Germinal center (tissue), 1 donor: ENCODE measurements at places on chromosomes 5 and 9.
A peak's percentile ranks its signal among the peaks of the same experiment; 100 is the strongest.

DNA sequence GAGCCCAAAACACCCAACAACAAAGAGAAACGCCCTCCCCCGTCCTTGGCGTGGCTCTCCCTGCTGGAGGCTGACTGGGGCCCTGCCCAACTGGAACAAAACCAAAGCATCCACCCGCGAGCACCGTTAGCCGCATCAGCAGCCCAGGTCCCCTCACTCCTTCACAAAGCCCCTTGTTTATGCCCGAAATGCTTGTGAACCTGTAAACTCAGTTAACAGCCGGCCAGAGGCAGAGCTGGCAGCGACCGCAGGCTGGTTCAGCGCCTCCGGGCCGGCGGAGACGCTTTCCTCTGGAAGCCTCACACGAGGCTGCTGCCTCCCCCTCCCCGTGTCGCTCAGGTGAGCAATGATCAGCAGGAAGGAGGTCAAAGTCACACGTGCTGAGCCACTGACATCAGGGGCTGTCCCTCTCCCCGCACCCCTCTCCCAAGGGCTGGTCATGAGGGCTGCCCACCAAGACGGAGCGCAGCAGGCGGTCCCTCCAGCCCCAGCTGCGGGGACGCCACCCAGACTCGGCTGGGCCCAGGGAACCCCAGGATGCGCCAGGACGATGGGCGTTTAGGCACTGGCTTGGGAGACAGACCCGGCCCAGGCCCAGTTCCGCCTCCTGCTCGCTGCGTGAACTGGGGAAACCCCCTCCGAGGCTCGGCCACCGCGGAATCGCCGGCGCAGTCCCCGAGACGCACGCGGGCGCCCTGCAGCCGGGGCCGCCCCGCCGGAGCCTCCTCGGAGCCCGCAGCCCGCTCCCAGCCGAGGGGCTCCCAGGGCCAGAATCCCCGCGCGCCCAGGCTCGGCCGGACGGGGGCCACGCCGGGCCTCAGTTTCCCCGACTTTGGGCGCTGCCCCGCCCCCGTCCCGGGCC, 563 bp downstream of the SNAPC4 start:
- peak; percentile 46 for DNase-seq

DNA sequence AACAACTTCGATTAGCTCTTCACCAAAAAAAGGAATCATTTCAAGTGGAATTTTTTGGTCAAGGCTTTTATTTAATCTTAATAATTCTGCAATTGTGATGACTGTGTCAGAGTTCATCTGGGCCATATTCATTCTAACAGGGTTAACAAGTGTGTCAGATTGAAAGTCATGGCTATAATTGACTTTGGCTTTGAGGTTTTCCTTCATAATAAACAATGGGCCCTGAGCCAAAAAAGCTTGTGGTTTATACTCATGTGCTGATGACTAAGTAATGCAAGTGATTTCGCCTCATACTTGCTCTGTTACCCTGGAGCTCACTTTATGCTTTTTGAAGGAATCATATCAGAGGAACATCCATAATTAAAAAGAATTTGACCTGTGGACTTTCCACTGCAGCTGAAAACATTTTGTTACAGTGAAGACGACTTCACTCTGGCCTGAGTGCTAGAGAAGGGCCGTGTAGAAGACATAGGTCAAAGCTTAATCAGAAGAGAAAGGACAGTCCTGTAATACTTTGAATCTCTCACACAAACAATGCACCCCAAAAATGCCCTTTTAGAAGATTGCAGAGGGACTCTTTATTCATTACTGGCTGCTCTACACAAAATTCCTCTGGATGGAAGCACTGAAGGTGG, 101.7 kb downstream of the GDNF start:
- no peak for DNase-seq

DNA sequence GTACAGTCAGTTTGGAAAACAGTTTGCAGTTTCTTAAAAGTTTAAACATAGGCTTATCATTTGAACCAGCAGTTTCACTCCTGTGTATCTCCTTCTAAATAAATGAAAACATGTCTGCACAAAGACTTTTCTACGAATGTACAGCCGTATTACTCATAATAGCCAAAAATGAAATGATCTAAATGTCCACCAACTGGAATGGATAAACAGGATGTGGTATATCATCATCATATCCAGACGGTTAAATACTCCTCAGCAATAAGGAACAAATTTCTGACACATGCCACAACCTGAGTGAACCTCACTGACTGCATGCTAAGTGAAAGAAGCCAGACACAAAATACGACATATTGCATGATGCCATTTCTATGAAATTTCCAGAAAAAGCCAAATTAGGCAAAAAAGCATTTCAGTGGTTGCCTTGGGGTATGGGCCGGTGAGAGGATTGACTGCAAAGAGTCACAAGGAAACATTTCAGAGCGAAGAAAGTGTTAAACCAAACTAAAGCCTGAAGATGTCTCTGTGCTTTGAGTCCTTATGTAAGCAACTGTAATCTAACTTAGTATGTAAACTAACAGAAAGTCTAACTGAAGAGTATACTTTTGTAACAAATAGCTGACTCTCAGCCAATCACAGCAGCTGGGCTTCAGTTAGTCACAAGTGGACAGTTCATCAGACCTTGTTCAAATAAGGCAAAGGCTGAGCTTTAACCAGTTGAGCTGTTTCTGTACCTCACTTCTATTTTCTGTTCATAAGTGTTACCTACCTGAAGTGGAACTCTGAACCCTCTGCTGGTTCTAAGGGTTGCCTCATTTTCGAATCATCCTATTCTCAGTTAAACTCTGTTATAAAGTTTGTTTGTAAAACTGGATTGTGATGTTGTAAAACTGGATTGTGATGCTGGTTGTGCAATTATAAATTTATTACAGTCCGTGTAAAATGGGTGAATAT, 65.2 kb downstream of the TRIO start:
- no peak for DNase-seq

DNA sequence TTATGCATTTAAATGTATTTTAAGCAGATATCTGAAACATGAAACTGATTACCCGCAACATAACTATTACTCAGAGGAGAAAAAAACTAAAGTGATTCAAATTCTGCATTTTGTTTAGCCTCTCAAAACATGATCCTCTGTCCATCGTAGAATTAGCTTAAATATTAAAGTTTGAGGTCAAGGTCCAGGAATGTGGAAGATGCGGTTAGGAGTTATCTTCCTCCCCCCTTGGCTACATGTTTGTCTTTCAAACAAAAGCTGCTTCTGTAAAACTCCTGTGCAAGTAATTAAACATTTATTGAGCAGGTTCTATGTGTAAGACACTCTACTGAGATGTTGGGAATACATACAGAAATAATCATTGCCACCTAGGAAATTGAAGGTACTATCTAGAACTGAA, 175.0 kb upstream of the ISL1 start:
- no peak for DNase-seq

DNA sequence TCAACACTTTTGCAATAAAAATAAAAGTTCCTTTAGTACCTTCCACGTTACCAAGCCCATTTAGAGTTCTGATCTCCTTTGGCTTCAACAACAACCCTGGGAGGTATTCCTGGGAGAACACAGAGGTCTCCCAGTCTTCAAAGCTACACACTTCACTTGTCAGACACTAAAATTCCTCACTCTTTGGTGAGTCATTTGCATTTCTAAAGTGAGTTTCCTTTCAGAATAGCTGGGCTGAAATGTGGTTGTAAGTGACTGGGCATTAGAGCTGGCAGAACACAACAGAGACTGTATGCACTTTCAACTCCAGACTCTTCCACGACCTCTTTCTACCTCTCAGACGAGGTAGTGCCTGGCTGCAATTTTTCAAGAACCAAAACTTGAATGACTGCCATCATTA, 11.5 kb upstream of the F2RL1 start:
- no peak for DNase-seq

DNA sequence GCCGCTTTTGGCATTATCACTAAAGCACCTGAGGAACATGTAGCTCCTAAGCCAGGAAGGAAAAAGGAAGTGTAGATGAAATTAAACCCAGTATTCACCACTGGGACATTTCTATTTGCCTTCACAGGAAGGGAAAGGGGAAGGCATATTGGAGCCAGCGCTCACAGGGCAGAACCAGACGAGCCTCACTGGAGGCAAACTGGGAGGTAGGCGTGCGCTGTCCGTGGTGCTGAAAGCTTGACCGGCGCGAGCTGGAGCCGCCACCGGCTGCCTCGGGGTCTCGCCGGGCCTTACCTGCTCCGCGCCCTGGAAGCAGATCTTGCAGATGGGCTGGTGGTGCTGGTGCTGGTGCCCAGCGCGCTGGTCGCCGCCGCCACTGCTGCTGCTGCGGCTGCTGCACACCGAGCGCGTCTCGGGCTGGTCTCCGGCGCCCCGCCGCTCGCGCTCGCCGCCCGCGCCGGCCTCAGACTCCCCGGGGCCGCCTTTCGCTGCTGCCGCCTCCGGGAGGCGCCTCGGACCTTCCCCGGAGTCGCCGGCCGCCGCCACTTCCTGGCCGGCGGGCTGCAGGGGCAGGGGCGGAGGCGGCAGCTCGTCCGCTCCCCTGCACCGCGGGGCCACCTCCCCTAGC, 732 bp downstream of the MARCHF11 start:
- DNase-seq: peak; percentile 7

- no peak for DNase-seq
These were observed 40.4 kb downstream of the ACTBL2 start for GRCh38 chr5:57442080-57442839.

GRCh38 chr9:6655036-6655435, 9.5 kb upstream of the GLDC start:
- no peak for DNase-seq

DNA sequence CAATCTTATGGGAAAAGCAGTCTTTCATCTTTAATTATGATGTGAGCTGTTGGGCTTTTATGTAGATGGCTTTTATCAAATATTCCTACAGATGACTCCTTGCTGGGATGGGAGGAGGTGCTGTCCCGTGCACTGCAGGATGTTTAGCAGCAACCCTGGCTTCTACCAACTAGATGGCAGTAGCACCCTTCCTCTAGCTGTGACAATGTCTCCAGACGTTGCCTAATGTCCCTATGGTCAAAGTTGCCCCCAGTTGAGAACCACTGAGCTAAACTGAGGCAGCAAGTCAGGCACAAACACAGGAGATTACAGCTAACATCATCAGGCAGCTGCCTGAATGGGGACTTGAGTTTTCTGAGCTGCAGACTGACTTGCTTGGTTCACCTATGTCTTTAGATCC, 401.9 kb upstream of the PDE4D start:
- no peak for DNase-seq

GRCh38 chr9:117097761-117098160, 317.1 kb downstream of the ASTN2 start:
- no peak for DNase-seq

- DNase-seq: no peak
These were observed 31.0 kb downstream of the CAMK4 start for GRCh38 chr5:111255169-111255568.

DNA sequence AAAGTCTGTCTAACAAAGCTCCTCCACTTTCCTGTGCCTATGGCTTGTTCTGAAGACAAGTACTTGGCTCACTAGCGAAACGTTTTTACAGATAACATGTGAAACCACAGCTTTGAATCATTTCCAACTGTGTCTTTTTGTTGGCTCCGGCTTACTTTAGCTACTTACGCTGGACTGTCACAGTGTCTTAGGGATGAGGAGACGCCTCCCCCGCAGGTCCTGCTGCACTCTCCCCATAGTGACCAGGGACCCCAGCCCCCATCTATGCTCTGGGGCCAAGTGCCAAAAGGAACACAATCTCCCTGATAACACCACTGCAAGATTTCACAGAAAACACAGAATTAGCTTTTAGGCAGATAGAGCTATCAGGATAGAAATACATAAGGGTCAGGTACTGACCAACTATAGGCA, 219.1 kb downstream of the ADAMTS6 start:
- no peak for DNase-seq

GRCh38 chr9:86135371-86135770, 36.0 kb upstream of the GOLM1 start:
- no peak for DNase-seq

DNA sequence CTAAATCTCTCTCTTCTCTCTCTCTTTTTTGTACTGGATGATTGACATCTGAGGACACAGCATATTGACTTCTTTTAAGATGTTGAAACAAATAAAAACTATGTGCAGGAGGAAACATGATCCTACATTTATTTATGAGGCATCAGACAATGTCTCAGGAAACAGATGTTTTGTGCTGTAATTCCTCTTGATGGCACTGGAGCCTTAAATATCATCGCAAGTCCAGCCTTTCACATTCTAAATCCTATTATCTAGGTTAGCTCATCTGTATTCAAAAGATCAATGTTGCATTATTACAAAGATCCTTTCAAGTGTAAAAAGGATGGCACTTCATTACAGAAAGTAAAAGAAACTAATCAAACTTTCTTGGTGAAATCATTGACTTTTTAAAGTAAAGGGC, 63.9 kb downstream of the MAT2B start:
- no peak for DNase-seq

DNA sequence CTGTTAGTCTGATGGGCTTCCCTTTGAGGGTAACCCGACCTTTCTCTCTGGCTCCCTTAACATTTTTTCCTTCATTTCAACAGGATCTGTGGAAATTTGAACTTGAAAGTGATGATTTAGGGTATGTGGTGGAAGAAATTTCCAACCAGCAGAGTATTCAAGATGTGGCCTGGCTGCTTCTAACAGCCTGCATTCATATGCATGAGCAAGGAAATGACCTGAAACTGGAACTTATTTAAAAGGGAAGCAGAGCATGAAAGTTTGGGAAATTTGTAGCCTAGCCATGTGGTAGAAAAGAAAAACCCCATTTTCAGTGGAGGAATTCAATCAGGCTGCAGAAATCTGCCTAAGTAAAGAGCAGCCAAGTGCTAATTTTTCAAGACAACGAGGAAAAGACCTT, 41.7 kb downstream of the UNC13B start:
- no peak for DNase-seq

- peak; percentile 10 for DNase-seq
These were observed 561 bp downstream of the DAPK1 start for GRCh38 chr9:87498046-87498810.

GRCh38 chr5:118176146-118176545, 812.2 kb downstream of the DTWD2 start:
- DNase-seq: no peak

DNA sequence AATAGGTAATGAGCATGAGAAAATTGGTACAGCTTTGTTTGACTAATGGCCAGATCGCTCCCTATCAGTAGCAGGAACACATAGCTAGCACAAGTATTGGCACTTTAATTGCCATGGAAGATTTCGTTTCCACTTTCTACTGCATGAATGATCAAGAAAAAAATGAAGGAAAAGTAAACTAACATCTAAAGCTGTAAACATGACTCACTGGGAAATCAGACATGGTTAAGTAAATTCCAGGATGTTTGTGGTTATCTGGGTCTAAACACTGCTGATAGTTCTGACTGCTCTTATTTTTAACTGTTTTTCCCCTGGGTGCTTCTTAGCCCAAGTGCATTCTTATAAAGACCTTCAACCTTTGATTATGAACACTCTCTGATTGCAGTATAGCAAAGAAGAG, 388.9 kb downstream of the NR2F1-AS1 start:
- no peak for DNase-seq

GRCh38 chr9:134233022-134233421, 68.7 kb upstream of the RNU6ATAC start:
- no peak for DNase-seq

- DNase-seq: no peak
These were observed 403.3 kb downstream of the PLK2 start for GRCh38 chr5:58056546-58056945.

- no peak for DNase-seq
These were observed 260.8 kb upstream of the PPP1R2B start for GRCh38 chr5:156589104-156589945.

- no peak for DNase-seq
These were observed 286.6 kb upstream of the IZUMO3 start for GRCh38 chr9:24832307-24832706.
